ENCODE measurements at places on chromosomes 11 and 22.

GRCh38 chr11:129652835-129653234 is 162.8 kb upstream of the TMEM45B start:
- no peak for DNase-seq

GRCh38 chr22:30485362-30485988 is 13.7 kb upstream of the SEC14L3 start:
- DNase-seq, result peak; percentile 58

GRCh38 chr11:93756748-93757147 is 15.3 kb downstream of the C11orf54 start:
- no peak for DNase-seq

GRCh38 chr11:67303132-67303834 is at the start of gene SSH3:
SSH3 (plus strand) TSS chr11:67303530; CDS start chr11:67303626, 96 bp downstream.
- DNase-seq, result no peak
